Natural killer cell (primary cell): ENCODE measurements at places on chromosomes 3 and 15.
A peak's percentile ranks its signal among the peaks of the same experiment; 100 is the strongest.

DNA sequence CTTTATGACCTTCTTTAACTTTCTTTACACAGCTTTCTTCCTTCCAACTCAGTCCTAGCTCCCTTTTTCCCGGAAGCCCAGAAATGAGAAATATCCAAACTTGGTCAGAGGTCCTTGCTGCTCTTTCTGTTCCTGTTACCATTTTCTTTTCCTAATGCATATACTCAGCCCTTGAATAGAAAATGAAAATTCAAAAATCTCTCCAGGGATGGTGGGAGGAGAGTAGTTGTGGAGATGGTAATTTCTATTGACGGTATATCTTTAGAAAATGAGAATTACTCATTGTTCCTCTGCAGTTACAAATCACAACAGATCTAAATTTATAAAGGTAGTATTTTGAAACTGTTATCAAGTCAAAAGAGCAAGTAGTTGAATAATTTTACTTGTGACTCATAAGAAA is 255.1 kb downstream of the NEK10 start:
- no peak for DNase-seq

GRCh38 chr15:85495544-85495943 is 115.1 kb downstream of the AKAP13 start:
- no peak for DNase-seq

- DNase-seq: no peak
Observed at GRCh38 chr3:19815805-19816204, 118.2 kb downstream of the EFHB start.

DNA sequence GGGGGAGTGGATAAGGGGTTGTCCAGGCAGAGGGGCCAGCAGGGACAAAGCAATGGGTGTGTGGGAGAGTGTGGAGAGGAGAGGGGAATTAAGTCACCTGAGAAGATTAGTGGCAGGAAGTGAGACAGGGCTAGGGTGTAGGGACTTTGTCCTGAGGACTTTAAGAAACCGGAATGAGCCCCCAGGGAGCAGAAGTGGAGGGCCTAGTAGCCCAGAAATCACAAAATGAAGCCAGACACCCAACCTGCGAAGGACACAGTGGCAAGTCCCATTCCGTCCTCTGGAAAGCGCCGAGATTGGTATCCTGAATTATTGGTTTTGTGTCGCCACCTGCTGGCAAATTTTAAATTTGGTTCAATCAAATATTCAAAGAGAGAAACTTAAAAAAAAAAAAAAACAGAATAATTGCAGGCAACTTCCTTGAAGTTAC is 78.0 kb upstream of the SLC25A36 start:
- peak; percentile 62 for DNase-seq

- DNase-seq: no peak
Observed at GRCh38 chr3:50656417-50657195, 18.1 kb upstream of the DOCK3 start.

DNA sequence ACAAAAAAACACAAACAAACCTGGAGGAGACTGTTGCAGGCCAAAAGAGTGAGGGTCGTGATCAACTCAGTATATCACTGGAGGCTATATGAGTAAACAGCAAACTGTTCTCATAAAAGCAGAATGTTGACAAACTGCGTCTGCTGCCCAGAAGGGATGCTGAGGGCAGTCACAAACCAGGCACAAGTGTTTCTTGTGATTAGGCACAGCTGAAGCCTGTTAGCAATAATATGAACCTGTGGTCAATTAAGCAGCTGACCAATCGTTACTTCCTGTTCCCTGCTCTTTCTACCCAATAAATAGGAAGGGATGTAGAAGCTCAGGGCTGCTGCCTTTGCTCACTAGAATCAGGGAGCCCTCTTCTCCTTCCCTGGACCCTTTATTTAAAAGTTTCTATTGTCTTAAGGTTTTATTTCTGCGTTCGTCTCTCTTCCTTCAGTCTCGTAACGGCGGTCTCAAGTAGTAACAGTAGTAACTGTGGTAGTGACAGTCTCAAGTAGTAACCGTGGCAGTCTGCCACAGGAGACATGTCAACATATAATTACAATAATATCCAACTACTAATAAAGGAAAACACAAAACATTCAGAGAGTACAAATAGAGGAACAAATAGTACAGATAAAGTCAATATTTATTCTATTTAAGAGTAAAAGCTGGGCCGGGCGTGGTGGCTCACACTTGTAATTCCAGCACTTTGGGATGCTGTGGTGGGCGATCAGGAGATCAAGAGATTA is 698.4 kb upstream of the CCDC54 start:
- DNase-seq: no peak
